ENCODE measurements at places on chromosomes 12 and 14.

DNA sequence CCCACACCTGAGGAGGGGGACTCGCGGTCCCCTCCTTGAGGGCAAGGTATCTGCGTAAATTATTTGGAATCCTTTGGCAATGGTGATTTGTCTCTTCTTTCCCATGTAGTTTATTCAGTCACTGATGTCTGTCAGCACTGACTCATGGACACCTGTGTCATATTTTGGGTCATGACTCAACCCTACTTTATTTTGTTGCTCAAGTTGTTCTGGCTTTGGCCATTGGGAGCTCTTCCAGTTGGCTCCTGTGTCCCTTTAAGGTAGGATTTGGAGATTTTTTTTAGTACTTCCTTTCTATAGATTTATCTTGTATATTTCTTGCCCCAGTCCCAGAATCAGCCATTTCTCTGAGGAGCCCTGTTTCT is 47.4 kb upstream of the C14orf180 start:
- no peak for DNase-seq

GRCh38 chr14:68932231-68932630 is 46.9 kb downstream of the ACTN1 start:
- no peak for DNase-seq

GRCh38 chr14:71163842-71164629 is 256.8 kb downstream of the PCNX1 start:
- DNase-seq, result no peak

DNA sequence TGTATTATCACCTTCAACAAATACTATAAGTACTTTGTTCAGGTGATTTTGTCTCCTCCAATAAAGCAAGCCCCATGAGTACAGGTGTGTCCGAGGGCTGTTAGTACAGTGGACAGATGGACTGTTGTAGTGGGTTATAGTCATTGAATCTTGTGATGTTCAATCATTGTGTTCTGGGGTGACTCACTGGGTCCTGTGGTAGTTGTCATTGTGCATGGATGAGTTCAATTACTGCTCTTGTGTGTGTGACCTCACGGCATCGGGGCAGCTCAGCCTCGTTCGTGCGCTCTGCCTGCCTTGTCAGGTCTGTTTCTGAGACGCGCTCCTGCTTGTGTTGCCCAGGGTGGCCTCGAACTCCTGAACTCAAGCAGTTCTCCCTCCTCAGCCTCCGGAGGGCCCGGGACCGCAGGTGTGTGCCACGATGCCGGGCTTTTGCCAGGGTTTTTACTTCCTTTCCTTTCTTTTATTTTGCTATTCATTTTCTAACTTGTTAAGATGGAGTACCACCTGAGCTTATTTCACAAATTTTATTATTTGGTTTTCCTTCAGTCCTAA is 72.2 kb downstream of the DDX51 start:
- peak; percentile 26 for DNase-seq

DNA sequence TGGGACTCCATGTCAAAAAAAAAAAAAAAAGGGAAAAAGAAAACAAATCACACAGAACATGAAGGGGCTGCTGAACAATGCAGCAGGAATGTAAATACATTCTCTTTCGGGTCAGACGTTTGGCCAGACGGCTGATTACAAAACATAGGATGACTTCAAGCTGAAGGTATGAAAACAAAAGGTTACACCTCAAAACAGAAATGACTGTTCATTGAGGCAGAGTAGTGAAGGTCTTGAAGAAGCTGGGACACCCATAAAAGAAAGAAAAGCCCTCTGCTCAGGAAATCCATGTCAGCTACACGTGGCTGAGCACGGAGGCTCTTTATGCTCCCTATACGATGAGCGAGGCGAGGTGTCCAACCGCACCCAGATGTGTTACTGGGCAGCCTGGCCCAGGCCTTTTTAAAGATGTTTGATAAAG is 37.7 kb downstream of the FGD4 start:
- peak; percentile 97 for DNase-seq

DNA sequence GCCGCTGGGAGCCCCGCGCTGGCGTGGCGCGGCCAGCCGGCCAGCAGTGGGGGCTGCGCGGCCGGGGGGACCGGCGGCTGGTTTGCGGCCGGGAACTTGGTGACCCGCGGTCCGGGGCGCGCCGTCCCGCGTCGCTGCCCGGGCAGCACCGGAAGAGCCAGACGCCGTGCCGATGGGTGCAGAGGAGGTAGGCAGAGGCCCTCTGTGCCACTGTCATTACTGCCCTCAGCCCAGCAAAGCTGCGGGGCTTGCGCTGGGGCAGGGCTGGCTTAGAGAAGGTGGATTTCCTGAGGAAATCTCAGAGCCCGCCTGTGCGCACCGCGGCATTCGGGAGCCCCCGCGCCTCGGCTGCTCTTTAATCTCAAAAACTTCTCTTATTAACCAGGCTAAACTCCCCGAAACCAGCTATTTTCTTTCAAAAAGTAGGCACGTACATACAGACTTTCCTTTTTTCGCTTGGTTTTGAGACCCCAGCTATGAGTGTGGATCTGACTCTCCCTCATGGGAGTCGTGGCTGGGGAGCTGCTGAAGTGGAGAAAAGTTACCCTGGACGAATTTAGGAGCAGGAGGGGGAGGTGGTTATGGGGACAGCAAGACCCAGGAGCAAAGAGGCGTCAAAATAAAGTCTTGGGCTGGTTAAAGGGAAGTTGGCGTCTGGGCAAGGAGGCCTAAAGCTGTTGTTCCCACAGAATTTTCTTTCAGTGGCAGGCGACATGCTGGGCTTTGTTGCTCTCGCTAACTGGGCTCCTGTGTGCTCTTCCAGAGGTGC is 802 bp downstream of the SUSD6 start:
- DNase-seq, result peak; percentile 43

GRCh38 chr14:102629011-102629444 is 36.6 kb downstream of the RCOR1 start:
- DNase-seq, result no peak

DNA sequence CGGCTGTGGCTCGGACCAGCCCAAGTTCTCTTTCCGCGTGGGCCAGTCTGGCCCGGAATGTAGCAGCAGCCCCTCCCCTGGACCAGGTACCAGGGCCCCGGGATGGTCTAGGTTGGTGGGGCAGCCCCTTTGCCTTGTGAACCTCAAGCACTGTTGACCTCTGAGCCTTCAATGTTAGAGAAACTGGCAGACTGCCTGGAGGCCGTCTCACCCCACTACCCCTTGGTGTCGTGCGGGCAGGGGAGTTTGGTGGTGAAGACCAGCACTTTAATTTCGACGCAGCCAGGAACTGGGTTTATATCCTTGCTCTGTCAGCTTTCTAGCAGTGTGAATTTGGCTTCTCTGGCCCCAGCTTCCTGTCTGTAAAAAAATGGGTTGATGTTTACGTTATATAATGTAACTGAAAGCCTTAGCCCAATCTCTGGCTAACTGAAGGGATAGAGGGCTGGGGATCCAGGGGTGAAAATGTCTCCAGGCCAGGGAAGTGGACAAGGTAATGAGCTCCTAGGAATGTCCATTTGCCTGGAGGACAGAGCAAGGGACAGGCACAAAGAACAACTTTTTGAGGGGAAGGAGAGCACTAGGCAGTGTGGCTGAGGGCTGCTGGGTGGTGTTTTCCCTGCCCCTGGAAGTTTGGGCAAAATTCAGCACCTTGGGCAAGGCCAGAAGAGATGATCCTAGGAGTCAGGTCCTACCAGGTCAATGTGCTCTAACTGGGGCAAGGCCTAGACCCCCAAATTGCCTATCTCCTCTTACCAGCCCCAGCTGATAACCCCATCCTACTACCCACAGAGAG is 11.4 kb downstream of the MCRS1 start:
- no peak for DNase-seq

GRCh38 chr14:61178226-61179060 is 102.7 kb downstream of the TMEM30B start:
- DNase-seq, result peak; percentile 95

DNA sequence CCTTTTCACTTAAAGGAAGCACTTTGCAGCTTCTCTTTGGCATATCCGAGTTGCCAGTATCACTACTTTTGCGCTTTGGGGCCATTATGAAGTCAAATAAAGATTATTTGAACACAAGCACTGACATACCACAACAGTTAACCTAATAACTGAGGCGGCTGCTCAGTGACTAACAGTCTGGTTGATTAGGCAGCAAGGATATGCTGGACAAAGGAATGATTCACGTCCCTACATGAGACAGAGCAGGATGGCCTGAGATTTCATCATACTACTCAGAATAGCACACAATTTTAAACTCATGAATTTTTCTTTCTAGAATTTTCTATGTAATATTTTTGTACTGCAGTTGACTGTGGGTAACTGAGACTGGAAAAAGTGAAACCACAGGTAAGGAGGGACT is 56.9 kb upstream of the E2F7 start:
- DNase-seq, result peak; percentile 95

DNA sequence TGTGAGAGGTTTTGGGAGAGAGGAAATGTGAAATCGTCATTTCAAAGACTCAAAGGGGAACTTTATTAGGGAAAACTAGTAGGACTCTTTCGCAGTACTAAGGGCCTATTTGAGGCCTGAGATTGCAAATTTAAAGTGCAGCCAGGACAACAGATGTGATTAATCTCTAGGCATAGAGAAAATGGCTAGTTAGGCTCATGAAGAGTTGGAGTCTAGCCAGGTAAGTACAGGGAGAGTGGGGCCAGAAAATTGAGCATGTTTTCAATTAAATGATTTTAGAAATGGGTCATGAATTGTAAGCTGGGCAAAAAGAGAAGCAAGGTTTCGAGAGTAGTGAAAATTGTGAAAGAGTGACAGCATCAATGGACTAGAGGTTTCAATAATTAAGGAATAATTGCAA is 91.9 kb upstream of the LMNTD1 start:
- no peak for DNase-seq

DNA sequence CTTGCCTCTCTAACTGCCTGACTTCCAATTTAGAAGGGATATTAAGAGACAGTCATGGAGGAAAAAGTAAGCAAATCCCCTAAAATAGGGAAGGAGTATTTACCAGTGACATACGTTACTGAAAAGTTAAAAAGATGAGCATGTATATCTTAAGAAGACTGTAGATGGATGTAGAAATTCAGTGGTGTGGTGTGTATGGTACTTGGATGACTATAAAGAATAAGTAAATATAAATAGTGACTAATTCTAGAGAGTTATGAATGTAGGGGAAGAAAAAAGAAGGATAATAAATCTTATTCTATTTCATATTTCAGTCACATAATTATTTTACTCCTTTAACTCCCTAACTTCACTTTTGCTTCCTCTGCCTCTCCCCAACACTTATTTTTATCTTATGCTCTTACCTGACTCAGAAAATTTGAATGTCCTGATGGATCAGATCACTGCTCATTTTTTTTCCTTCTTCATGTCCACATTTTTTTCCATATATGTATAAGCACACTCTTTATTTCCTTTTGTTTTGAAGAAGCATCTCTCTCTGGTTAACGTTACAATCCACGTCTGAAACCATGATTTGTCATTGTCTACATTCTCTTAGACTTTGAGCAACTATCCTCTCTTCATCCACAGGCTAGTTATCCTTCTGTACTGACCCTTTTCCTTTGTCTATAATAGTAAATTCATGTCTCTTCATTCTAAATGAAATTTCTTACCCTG is 422.7 kb upstream of the SYT1 start:
- no peak for DNase-seq

DNA sequence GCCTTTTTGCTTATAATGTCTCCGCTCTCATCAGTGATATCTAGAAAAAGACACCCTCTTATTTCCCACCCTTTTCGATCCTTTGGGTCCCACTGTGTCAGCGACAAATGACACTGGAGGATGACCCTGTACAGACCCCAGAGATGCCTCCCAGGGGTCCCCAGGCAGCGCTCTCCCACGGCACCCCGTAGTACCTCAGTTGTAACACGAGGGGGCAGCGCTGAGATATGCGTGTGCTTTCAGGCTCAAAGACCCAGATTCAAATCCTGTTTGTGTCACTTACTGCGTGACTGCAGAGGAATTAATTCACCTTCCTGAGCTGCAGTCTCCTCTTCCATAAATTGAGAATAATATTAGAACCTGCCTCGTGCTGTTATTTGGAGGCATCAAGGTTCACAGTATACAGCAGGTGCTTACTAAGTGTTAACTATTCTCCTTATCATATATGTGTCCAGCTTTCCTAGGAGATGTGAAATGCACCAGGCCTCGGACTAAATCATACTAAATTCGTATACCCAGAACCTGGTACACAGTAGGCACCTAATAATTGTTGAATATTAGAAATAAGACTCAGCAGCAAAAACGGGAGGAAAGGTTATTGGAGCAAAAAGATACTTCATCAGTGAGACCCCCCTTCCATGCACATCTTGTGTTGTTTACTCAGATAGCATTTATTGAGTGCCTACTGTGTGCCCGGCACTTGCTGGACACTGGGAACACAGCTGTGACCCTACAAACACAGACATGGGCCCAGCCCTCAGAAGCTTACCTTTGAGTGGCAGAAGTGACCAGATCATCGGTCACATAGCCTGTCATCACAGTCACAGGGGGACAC is 99.9 kb downstream of the PHETA1 start:
- peak; percentile 35 for DNase-seq

DNA sequence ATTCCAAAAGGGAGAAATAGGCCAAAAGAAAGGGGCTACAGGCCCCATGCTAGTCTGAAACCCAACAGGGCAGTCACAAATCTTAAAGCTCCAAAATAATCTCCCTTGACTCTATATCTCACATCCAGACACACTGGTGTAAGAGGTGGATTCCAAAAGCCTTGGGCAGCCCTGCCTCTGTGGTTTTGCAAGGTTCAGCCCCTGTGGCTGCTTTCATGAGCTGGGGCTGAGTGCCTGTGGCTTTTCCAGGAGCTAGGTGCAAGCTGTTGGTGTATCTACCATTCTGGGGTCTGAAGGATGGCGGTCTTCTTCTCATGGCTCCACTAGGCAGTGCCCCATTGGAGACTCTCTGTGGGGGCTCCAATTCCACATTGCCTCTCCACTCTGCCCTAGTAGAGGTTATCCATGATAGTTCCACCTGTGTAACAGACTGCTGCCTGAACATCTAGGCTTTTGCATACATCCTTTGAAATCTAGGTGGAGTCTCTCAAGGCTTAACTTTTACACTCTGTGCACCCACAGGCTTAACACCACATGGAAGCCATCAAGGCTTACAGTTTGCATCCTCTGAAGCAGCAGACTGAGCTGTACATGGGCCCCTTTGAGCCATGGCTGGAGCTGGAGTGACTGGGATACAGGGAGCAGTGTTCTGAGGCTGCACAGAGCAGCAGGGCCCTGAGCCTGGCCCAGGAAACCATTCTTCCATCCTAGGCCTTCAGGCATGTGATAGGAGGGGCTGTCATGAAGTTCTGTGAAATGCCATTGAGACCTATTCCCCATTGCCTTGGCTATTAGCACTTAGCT is 66.5 kb upstream of the ABCD2 start:
- DNase-seq, result no peak

DNA sequence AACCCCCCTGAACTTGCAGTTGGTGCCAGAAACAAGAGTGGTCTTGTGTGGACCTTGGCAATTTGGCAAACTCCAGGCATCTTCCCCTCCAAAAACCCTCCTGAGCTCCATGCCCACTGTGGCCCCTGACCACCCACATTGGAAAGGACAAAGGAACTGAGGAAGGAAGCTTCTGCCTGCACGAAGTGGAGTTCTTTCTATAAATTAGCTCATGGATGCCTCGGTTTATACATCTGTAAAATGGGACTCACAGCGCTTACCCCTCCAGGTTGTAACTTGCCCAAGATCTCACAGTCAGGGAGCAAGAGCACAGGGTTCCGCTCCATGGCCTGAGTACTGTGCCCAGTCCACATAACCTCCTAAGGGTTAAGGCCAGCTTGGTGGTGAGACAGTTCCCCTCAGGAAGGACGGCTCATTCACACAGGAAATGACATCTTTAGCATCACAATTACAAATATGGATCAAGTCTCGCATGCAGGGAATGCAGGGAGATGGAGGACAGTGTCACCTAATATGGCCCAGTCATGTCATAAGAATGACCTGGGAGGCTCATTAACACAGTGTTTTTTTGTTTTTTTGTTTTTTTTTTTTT is 66.6 kb downstream of the CLMN start:
- DNase-seq, result no peak
